NCI-H187 (cell line): ENCODE measurements at places on chromosomes 7 and 10.

DNA sequence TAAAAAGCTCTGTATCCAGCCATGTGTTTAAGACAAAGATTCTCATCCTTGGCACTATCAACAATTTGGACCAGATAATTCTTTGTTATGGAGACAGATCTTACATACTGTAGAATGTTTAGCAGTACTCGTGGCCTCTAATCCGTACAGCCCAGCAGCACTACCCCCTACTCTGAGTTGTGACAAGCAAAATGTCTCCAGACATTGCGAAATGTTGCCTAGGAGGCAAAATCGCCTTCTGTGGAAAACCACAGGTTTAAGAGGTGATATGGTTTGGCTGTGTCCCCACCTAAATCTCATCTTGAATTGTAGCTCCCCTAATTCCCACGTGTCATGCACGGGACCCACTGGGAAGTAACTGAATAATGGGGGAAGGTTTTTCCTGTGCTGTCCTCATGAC, 186.7 kb downstream of the CHCHD3 start:
- DNase-seq: no peak

DNA sequence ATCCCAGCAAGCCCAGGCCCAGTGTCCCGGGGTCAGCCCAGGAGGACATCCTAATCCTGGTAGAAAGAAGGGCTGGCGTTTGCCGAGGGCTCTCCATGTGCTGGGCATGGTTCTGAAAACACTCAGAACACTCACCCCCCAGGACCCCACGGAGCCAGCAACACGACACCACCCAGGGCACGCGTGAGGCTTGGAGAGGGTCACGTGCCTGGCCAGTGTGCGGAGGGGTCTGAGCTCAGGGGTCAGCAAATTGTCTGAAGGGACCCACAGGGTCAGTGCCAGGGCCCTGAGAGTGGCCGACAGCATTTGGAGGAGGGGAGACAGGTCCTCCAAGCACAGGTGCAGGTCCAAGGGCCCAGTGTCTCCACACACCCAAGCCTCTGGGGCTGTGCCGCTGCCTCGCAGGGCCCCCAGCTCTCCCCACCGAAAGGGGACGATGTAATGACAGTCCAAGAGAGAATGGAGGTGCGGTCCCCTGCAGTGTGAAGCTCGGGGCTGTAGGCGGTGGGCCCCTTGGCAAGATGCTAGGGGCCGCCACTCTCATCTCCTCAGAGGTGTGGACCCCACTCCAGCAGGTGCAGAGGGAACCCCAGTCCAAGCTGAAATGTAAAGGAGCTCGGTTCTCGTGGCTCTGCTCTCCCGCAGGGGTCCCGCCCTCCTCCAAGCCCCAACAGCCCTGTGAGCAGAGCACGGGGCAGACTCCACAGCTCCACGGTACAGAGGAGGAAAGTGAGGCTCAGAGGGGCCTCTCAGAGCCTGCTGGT, 7.8 kb downstream of the FOXL3 start:
- DNase-seq: no peak

DNA sequence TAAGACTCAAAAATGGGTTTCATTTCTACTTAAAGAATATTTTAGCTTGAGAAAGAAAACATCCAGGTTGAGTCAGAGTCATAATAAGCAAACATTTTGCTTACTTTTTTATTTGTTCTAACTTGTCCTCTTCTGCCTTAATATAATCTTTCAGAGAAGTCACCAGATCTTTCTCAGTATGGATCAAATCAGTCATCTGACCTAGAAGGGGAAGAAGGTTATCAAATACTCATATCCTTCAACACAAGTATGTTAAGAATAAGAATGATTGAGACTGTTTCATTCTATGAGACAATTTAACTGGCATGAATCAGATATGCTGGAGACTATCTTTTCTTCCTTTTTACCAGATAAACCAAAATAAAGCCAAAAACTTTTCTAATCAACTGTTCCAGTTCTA, 23.0 kb downstream of the P4HA1 start:
- no peak for DNase-seq

DNA sequence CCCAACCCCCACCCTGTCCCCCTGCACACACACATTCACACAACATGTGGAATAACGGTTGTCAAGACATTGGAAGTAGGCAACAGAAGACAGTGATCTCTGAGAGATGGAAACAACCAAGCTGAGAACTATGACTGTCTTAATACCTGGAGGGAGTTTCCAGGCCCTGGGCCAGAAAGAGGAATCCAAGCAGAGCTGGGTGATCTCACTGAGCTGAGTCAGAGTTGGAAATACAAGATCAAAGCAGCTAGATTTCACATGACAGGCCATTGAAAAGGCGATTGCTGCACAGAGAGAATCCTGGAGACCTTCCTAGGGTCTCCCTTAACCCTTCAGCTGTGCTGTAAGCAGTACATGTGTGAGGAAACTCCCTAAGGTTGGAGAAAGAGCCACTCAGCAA, 165.8 kb upstream of the PRSS1 start:
- DNase-seq: no peak

GRCh38 chr7:111873326-111873646, 311.0 kb upstream of the IMMP2L start:
- DNase-seq: no peak

DNA sequence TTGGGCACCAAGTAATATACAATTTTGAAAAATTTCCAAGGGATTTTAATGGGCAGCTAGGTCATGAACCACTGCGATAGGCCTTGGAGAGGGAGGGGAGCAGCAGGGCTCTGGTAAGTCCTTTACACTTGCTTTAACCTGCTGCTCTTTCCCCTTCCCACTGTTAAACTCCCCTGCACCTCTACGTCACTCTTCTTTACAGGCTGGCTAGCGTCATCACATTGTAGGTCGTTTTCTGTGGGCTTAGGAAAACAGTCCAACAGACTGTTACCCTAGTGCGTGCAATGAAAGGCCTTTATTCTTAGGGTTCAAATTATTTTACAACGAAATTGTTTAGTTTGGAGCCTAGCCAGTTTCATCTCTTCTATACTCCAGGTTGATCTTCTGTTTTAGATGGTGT, 235.7 kb downstream of the AUTS2 start:
- no peak for DNase-seq

- DNase-seq: no peak
Measured at GRCh38 chr7:91812388-91812787, 68.1 kb downstream of the MTERF1 start.

DNA sequence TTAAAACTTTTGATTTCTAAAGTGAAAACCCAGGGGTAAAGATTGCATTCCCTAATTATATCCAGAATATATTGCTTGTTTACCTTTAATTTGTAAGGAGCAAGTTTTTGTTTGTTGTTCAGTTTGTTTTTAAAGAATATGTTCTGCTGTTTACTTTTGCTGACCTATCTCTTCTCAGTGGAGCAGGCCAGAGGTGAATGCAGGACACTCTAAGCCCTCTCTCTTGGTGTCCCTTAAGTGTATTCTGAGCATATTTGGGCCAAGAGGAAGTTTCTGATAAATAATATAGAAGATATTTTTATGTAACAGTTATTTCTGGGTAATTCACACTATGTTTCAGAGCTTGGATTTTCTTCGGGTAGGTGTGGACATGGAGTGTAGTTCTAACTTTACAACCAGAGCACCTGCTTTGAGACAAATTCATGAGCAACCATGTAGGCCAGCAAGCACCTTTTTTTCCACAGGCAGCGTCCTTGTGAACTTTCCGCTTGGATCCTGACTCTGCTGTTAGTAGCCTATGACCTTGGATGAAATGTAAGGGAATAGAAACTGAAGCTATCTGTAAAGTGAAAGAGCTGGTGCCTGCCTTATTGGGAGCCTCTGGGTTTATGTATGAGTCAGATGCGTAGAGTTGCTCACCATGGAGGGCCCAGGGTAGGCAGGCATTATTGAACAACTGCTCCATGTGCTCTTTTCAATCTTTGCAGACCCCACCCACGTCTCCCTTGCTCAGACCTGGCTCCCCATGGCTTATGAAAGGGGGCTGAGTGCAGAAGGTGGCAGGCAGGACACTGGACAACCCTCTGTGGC, 16.1 kb downstream of the OGDH start:
- no peak for DNase-seq
